ENCODE measurements at places on chromosomes 7 and 10.

- no peak for DNase-seq
These were observed 876.2 kb downstream of the GRID1 start for GRCh38 chr10:85490431-85490830.

GRCh38 chr7:80385508-80385907 is 126.4 kb downstream of the GNAT3 start:
- no peak for DNase-seq

DNA sequence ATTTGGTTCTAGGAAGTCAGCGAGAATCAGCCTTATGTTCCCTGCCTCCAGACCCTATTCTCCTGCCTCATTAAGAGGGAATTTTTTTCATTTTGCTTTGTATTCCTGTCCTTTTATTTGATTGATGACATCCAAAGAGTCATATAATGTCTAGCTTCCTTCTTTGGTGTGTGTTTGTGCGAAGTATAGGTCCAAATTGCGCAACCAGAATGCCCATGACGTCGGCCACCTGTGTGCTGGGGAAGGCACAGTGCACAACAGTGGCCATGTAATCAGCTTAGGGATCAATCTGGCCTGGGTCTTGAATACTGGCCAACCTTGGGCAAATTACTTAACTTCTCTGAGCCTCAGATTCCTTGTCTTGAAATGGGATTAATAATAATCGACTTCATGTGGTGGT is 206.2 kb downstream of the VTI1A start:
- DNase-seq: no peak

DNA sequence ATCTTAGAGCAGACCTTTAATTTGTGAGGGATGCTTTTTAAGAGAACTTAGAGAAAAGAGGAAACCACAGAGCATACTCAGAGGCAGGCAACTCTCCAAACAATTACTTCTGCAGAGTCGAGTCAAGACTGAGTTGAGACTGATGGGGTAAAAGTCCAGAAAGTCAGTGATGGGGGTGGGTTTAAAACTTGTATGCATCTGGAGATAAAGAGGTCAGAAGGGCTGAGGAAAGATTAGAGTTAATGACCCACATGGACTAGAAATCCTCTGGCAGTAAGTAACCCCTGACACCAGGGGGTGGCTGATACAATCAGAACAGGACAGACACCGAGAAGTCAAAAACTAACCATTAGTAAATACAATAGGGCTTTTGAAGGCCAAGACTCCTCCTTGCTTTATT is 42.4 kb upstream of the SEPTIN7 start:
- DNase-seq: no peak

GRCh38 chr7:145105561-145105960 is 269.7 kb upstream of the TPK1 start:
- DNase-seq: no peak

- peak; percentile 19 for DNase-seq
These were observed 184.2 kb downstream of the WDR37 start for GRCh38 chr10:1240341-1240775.

DNA sequence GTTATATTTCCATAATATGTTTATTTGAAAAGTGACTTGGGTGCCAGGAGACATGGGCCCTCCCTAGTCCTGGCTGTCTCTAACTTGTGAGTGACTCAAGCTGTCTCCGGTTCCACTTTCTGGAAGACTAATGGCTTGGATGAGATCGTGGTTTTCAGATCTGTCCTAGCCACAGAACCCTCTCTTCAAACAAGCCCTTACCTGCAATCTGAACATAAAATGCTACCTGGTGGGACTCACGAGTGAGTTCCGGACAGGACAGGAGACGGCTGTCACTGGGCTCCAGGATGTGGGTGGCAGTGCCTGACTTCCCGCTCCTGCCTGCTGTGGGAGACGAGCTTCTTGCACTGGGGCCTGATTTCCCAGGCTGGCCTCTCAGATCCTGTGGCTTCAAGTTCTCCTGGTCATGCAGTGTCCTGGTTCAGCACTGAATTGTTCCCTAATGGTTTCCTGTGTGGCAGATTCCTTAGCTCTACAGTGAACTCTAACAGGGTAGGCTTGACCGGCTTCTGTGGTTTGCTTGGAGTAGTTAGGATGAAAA is 26.0 kb upstream of the PFKFB3 start:
- no peak for DNase-seq

DNA sequence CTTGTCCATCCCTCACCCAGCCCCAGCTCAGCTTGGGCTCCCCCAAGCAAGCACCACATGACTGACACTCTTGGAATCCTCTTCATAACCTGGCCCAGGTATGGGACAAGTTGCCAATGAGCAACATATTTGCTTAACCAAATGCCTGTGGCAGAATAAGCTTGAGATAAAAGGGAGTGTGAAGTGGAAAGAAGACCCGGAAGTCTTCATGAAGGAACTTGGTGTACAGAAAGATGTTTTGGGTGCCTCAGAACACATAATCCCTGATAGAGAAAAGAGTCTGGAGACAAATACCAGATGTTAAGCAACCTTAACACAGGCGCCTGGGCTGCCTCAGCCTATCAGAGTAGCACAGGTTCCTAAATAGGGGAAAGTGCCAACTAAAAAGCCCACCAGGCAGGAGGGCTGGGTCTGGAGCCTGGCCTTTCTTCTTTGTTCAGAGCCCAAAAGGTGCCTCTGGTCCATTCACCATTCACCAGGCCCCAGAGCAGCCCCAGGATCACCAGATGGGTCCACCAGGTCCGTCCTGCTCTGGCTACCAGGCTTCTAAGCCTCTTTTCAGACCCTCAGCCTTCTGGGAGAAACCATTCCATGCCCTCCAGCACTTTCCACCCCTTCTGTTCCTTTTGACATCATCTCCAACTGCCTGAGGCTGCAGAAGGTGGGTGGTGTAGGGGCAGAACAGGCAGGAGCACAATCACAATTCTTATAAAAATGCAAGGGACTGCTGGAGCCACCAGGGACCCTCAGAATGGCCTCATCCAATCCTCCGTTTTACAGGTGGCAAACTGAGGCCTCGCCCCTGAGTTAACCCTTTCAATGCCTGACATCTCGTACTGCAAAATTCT is 22.6 kb downstream of the KCNMA1 start:
- DNase-seq: no peak

- no peak for DNase-seq
These were observed 84.3 kb downstream of the CUL2 start for GRCh38 chr10:35005868-35006267.

- no peak for DNase-seq
These were observed 2.6 kb upstream of the ZNF775 start for GRCh38 chr7:150376560-150376959.

- DNase-seq: peak; percentile 10
These were observed 110.8 kb upstream of the PTN start for GRCh38 chr7:137454246-137454724.

- DNase-seq: no peak
These were observed 32.4 kb downstream of the CRHR2 start for GRCh38 chr7:30649717-30650420.

GRCh38 chr7:80078159-80078731 is 56.4 kb upstream of the GNAI1 start:
- no peak for DNase-seq

Data from nephron progenitor cell (in vitro differentiated cells).